ENCODE measurements at places on chromosomes 13 and 19.
A peak's percentile ranks its signal among the peaks of the same experiment; 100 is the strongest.

DNA sequence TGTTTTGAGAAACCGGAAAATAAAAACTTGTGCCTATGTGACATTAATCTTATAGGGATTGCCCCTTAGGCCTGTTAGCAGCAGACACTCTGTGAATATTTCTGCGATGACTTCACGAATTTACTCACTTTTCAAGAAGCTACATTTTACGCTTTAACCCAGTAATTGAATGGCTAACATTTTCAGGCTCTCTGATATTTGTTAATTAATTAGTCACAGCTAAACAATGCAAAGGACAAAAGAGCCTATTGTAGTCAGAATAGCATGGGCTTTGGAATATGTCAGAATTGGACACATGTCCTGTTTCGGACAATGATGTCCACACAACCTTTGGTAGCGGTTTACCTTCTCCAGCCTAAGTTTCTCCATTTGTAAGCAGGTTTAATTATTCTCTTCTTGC is 506.6 kb downstream of the EFNB2 start:
- DNase-seq: no peak

DNA sequence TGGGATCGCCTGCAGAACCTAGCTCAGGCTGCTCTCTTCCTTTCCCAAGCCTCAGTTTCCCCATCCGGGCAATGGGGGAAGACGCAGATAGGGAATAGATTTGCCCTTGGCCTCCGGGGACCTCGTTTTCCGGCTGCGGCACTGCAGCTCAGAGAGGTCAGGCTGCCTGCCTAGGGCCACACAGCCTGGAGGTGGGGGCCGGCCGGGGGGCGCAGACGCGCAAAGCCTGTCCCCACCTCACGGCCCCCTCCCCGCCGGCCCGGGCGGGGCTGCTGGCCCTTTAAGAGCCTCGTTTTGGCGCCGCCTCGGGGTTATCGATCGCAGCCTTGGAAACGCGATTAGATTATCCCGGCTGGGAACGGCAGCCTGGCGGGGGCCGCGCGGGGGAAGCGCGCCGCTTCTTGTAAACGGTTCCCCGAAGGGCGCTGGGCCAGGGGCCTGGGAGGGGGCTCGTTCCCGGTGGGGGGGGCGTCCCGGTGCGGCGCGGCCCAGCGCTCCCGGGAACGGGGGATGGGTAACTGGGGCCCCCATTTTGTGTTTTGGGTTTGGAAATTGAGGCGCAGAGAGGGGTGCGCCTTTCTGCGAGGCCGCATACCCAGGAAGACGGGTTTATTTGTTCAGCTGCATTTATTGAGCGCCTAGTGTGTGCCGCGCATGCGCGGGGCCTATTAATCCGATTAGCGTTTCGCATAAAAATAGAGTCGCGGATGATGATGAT is 23.4 kb upstream of the TCF3 start:
- DNase-seq: no peak

- no peak for DNase-seq
Observed at GRCh38 chr19:14746886-14747285, 31.5 kb downstream of the ADGRE2 start.

- DNase-seq: no peak
Observed at GRCh38 chr13:100240109-100240779, 151.4 kb downstream of the PCCA start.

GRCh38 chr19:56959205-56959604 is 118.7 kb upstream of the PEG3 start:
- DNase-seq: no peak

DNA sequence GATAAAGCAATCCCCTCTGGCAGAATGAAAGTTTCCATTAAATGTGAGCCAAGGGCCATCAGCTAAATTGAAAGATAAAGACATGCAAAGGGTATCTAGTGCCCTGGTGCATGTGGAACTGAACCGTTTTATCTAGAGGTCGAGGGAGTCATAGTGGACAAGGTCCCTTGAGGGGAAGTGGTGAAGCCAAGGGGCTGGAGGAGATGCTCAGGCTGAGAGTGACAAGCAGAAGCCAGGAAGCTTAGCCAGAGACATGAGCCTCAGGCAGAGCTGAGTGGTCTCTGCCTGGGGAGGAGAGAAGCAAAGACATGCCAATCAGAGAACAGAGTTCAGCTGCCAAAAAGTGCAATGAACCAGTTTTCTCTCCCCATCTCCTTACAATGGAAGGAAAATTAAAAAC is 68.1 kb upstream of the SLC10A2 start:
- DNase-seq: no peak

DNA sequence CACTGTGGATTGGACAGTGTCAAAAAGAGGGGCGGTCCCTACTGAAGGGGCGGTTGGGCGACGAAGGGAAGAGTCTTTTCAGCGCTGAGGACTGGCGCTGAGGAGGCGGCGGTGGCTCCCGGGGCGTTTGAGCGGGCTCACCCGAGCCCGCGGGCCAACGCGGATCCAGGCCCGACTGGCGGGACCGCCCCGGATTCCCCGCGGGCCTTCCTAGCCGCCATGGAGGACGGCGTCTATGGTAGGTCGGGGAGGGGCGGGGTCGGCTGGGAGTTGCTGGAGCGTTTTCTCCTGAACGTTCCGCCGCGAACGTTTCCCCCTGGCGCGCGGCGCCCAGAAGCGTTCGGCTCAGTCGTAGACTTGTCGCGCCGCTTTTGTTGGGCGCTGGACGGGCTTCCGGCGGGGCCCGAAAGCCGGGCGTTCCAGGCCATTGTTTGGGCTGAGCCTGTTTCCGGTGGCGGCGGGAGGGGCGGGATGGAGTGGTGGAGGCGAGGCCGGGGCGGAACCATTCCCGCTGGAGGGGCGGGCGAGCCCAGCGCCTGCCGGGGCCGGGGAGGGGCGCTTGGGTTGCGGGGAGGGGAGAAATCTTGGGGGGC is at the start of gene CYTH2:
CYTH2 (plus strand) TSS at position 81 of the 593 bp plus-strand sequence; CDS start at position 220, 139 bp downstream.
- DNase-seq: peak; percentile 47

DNA sequence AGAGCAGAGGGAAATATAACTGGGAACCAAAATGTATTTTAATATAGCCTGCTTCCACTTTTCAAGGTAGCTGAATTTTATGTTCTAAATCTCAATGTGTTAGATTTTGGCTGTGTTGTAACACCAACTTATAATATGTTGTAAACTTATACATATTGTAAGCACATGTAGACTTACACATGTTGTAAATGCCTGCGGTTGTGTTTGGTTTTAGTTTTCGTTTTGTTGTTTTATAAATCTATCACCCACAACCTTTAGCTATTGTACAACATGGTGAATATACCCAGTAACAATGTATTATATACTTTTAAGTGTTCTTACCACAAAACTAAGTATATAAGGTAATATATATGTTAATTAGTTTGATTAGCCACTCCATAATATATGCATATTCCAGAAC is 15.6 kb downstream of the KCTD4 start:
- DNase-seq: no peak

DNA sequence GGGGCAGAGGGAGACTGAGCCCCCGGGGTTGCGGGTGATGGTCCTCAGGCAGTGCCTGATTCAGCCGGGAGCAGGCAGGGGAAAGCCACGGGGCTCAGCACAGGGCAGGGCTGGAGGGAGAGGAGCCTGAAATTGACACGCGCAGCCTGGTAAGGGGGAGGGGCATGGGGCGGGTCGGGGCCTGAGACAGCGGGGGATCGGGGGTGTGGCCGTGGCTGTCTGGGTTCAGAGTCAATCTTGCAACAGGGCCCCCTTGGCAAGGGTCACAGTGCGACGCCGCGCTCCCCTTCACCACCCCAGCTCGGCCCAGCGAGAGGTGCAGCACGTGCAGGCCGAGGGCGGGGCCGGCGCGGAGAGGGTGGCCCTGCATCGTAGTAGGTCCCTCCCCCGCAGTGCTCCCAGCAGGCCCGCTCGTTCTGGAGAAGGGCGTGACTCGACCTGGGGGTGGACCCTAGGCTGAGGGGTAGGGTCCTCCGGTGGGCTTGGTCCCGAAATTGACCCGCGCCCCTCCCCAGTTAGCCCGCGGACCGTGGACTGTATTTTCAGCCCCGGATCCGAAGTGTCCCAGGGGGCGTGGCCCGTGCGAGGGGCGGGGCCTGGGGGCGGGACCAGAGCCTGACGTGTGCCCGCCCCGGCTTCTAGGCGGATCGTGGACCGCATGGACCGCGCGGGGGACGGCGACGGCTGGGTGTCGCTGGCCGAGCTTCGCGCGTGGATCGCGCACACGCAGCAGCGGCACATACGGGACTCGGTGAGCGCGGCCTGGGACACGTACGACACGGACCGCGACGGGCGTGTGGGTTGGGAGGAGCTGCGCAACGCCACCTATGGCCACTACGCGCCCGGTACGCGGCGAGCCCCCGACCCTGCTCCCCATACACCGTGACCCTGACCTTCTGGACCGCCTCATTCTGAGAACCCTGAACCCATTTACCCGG is 6.0 kb downstream of the RCN3 start:
- DNase-seq: peak; percentile 75

DNA sequence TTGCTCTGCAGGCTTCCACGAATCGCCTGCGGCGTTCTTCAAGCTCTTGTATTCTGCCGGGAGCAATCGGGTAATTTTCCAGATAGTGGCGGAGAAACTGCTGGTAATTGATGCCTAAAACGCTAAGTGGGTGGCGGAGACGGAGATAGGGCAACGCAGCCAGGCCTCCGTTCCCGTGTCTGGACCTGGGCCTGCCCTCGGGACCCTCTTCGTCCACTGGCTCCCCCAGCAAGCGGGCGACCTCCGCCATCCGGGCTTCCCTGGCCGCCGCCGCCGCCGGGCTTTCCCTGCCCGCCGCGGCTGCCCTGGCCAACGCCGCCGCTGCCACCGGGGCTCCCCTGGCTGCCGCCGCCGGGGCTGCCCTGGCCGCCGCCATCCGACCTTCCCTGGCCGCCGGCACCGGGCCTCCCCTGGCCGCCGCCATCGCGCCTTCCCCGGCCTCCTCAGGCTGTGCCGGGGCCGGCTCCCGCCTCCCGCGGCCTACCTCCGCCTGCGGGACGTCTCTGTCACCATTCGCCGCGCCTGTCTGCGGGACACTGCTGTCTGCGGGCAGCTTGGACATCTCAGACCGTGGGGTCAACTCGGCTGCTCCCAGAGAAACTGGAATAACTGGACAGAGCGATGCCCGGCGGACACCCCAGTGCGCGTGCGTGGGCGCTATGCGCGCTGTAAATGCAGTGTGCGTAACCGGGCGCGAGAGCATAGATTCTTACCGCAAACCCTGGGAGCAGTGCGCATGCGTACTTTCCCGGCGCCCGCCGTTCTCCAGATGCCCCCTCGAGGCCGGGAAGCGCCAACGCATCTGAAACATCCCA is at the start of gene EID2:
EID2 (minus strand) TSS at position 644 of the 815 bp plus-strand sequence; CDS start at position 562, 82 bp downstream.
- peak; percentile 81 for DNase-seq

GRCh38 chr13:48978942-48979601 is 3.4 kb downstream of the FNDC3A start:
- no peak for DNase-seq

GRCh38 chr19:38891771-38892170 is 7.6 kb downstream of the SIRT2 start:
- no peak for DNase-seq

DNA sequence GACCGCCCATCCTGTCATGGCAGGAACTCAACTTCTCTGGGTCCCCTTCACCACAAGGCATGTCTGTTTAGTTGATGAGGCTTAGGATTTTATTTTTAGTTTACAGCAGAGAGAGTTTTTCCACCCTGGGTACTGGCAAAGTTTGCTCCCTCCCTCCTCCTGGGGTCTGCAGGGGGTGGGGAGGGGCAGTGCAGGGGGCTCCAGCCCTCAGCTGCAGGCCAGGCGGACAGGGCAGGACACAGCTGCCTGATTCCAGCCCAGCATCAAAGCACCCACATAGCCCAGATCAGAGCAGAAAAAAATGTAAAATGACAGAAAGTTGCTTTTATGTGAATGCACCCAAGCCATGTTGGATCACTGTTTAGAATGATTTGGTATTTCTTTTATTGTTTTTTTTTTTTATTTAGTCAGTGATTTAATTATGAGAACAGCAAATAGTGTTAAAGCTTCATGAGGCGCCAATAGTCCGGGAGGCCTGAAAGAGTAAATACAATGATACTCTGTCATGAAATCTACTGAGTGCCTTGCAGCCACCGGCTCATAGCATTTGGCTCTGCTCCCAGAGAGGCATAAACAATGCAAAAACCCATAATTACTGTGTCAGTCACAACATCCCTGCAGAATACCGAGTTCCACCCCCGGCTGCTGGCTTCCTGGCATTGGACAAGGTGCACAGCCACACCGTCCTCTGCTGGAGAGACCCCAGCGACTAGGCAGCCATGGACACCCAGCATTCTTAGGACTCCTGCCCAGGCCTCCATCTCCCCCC is 923.5 kb downstream of the UQCRFS1 start:
- no peak for DNase-seq

GRCh38 chr13:22128441-22129408 is 457.9 kb downstream of the FGF9 start:
- DNase-seq: no peak

DNA sequence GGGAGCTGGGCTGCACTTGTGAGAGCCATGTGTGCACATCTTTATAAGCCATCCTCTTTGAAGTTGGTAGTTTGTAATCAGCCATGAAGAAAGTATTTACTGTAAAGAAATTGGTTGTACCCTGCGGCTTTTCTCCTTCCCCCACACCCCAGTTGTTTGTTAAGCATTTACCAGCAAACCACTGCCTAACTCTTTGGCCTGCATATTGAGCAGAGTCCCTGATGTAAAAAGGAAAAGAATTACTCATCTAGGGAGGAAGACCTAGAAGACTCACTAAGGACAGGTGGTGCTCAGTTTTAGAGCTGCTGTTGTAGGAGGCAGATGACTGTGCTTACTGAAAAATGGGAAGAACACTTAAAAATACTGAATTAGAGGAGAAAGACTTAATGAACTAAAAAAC is 245.3 kb downstream of the PCCA start:
- no peak for DNase-seq

Measured in activated CD4-positive, CD25-positive, alpha-beta regulatory T cell (primary cell).